ENCODE measurements at places on chromosomes 2 and 18. TPM values are rescaled to one million over a fixed set of nuclear protein-coding genes. Genes with fewer than 3 reads are reported as not detected.

The SERPINB11 gene
- total RNA-seq = not detected

The BUB1 gene
- total RNA-seq = 5.5 TPM

The POLR1B gene
- 12.7 TPM for total RNA-seq

The LIMS4 gene
- total RNA-seq = 3.0 TPM

The SGPP2 gene
- 1.8 TPM for total RNA-seq

The ALPP gene
- total RNA-seq = not detected

The MYO5B gene
- 24.6 TPM for total RNA-seq

The UPP2 gene
- total RNA-seq = not detected

The ACVR1C gene
- total RNA-seq = under 0.01 TPM
